ENCODE measurements at places on chromosomes 3 and 15. TPM values are rescaled to one million over a fixed set of nuclear protein-coding genes. Genes with fewer than 3 reads are reported as not detected.
A peak's percentile ranks its signal among the peaks of the same experiment; 100 is the strongest.

GRCh38 chr3:57397175-57398026 is 104.9 kb upstream of the ASB14 start:
- DNase-seq = peak; percentile 9

DNA sequence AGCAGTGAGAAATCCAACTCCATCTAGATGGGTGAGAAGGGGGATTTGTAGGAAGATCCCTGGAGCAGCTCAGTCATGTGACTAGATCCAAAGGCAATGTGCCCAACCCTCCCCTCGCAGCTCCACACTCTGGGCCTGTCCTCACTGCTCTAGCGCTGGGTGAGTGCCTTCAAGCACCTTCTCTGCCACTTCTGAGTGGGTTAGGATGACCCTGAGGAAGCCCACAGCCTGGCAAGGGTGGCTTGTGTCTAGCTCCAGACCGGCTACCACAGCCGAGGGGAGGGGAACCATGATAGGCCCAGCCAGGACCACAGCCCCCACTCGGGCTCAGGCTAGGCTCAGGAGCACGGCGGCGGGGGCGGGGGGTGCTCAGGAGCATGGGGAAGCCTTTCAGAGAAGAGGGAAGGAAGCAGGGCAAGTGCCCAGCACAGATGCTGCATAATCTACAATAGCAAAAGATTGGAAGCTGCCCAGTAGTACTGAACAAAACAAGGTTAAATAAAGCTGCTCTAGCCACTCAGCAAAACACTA is 1.7 kb downstream of the SPATA12 start:
- DNase-seq = no peak

GRCh38 chr15:99167201-99167600 is 62.3 kb downstream of the SYNM start:
- no peak for DNase-seq

- DNase-seq = no peak
Observed at GRCh38 chr3:16551342-16551976, 38.0 kb upstream of the RFTN1 start.

- no peak for DNase-seq
Observed at GRCh38 chr3:3531476-3531875, 267.8 kb upstream of the LRRN1 start.

GRCh38 chr3:27728195-27729087 is 6.3 kb upstream of the EOMES start:
- DNase-seq = peak; percentile 39

DNA sequence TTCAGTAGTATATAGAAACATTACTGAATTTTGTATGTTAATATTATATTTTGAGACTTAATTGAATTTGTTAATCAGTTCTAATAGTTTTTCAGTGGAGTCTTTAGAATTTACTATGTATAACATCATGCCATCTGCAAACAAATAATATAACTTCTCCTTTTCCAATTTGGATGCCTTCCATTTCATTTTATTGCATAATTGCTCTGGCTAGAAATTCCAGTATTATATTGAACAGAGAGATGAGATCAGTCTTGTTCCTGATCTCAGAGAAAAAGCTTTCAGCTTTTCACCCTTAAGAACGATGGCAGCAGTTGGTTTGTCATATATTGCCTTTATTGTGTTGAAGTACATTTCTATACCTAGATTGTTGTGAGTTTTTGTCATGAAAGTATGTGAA is 40.4 kb downstream of the OR4F15 start:
- no peak for DNase-seq

DNA sequence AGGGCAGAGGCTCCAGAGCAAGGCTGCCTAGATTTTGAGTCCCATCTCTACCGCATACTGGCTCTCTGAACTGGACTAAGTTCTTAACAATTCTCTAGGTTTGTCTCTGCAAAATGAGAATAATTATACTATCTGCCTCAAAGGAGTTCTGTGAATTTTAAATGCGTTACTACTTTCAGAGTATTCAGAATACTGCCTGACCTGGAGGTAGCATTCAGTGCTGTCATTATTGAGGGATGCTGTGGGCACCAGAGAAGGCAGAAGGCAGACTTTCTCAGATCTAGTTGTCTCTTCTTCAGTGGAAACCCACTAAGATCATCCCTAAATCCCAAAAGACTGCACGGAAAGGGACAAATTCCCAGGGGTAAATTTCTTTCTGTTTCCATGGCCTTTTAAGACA is 147.4 kb upstream of the RORA start:
- no peak for DNase-seq

ALAS1 gene
- 28.5 TPM for polyA plus RNA-seq

CCDC9B gene
- 15.5 TPM for polyA plus RNA-seq

IL20RB gene
- 0.81 TPM for polyA plus RNA-seq

NANOGP8 gene
- not detected for polyA plus RNA-seq

THRB gene
- polyA plus RNA-seq = 1.1 TPM

All from muscle of back (tissue), 13 donors.